Esophagus muscularis mucosa (tissue), 4 donors: ENCODE measurements at places on chromosomes 2 and 18. TPM values are rescaled to one million over a fixed set of nuclear protein-coding genes. Genes with fewer than 3 reads are reported as not detected.

Gene SERPINB11
- not detected for total RNA-seq

Gene ALLC
- not detected for total RNA-seq

Gene ZNF142
- 17.4 TPM for total RNA-seq

Gene FLACC1
- total RNA-seq, result 1.2 TPM

Gene SERPINB10
- total RNA-seq, result not detected

Gene CAPN13
- not detected for total RNA-seq

DNA sequence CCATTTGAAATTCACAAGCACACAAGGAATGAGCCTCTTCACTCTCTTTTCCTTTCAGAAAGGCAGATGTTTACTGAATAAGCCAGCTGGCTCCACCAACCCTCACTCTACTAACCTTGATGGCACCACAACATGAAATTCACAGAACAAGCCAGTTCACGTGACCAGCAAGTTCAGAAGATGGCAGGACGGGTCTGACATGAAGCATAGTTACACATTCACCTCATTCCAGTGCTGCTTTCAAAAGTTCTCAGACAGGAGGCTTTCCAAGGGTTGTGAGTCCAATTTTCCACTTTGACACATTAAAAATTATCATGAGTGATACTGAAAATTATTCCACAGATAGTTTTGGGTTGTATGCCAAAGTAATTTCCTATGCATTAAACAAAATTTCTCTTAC, 74.2 kb upstream of the MBOAT2 start:
- no peak overlapping the region for H3K27ac ChIP-seq
- H3K4me3 ChIP-seq, result no peak overlapping the region

GRCh38 chr2:235151152-235151551, 199.3 kb downstream of the SH3BP4 start:
- no peaks in the 10 kb centered on the region for H3K36me3 ChIP-seq
- H3K4me1 ChIP-seq, result no peaks in the 10 kb centered on the region
- H3K27me3 ChIP-seq, result peaks cover 52% of the 10 kb centered on the region

GRCh38 chr2:240462073-240462706, 26.7 kb downstream of the GPC1 start:
- DNase-seq, result no peak
- H3K27me3 ChIP-seq, result no peaks in the 10 kb centered on the region

DNA sequence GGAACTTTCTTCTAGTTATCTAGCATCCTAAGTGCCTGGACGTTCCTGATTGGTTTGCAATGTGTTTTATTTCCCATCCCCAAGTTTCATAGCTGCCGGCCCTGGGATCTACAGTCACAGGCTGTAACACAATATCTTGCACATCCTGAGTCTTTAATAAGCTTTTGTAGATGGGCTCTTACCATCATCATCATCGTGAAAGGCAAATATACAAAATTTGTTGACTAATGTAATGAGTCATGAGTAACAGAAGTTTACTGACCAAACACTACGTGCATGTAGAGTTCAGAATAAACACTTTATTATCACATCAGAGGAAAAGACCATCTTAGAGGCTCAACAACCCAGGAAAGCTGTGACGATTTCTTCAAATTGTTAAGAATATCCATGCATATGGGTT, 8.1 kb upstream of the TYMS start:
- no peaks in the 10 kb centered on the region for H3K4me1 ChIP-seq
- no peaks in the 10 kb centered on the region for H3K27me3 ChIP-seq
- H3K4me3 ChIP-seq, result no peak overlapping the region
- H3K27ac ChIP-seq, result no peak overlapping the region

GRCh38 chr2:98874186-98874689, 61.8 kb downstream of the CRACDL start:
- no peaks in the 10 kb centered on the region for H3K4me1 ChIP-seq
- no peaks in the 10 kb centered on the region for H3K36me3 ChIP-seq
- no peaks in the 10 kb centered on the region for H3K27me3 ChIP-seq

DNA sequence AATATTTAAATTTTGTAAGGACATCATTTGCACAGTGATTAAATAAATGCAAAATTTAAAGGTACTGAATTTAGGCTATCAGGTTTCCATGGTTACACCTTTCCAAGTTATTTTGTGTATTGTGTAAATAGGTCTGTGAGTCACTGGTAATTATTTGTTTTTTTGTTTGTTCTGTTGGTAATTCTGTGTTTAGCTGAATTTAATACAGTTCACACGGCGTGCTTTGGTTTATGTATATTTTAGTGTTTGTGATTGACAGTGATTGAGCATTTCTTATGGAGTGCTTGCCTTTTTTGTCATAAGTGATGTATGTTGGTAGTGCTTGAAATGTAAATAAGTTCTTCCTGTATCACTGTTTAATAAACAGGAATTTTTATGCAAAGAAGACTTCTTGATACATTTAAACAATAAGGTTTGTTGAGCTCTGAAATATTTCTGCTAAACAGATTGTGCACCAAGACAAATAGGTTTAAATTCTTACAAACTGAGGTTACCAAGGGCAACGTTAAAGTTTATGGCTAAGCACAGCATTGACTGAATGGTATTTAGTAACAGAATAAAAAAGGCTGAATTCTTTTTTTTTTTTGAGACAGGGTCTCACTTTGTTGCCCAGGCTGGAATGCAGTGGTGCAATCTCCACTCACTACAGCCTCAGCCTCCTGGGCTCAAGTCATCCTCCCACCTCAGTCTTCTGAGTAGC, 38.3 kb upstream of the DLX1 start:
- H3K27me3 ChIP-seq, result no peaks in the 10 kb centered on the region
- H3K4me1 ChIP-seq, result no peaks in the 10 kb centered on the region
- no peaks in the 10 kb centered on the region for H3K36me3 ChIP-seq
- no peak for DNase-seq

DNA sequence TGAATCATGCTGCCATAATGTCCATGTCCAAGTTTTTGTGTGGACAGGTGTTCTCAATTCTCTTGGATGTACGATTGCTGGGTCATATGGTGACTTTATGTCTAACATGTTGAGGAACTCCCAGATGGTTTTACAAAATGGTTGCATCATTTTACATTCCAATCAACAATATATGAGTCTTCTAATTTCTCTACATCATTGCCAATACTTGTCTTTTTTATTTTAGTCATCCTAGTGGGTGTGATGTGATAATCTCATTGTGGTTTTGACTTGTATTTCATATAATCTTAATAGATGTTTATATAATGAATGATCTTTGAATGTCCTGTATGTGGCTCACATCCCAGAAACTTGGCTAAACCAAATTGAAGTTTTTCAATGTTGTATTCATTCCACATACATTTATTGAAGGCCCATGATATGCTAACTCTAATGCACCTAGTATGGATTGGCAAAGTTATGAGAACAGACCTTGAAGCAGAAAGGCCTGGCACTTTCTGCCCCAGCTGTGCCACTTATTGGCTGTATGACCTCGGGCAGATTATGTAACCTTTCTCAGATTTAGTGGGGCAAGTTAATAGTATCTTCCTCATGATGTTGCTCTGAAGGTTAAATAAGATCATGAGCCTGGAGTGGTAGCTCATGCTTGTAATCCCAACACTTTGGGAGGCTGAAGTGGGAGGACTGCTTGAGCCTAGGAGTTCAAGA, 205.4 kb downstream of the RAB3GAP1 start:
- DNase-seq, result peak; percentile 80
- H3K27me3 ChIP-seq, result no peaks in the 10 kb centered on the region
- no peak overlapping the region for H3K27ac ChIP-seq
- no peak overlapping the region for H3K4me3 ChIP-seq

DNA sequence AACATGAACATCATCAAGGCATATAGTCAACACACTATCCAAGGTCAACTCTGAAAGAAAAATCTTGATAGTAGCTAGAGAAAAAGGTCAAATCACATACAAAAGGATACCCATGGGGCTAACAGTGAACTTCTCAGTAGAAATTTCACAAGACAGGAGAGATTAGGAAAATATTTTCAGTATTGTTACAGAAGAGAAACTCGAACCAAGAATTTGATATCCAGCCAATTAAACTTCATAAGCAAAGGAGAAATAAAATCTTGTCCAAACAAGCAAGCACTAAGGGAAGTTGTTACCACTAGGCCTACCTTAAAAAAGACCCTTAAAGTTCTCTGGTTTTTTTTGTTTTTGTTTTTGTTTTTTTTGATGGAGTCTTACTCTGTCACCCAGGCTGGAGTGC, 242.5 kb downstream of the EXOC6B start:
- H3K27ac ChIP-seq, result no peak overlapping the region
- DNase-seq, result no peak
- no peaks in the 10 kb centered on the region for H3K36me3 ChIP-seq
- no peaks in the 10 kb centered on the region for H3K4me1 ChIP-seq

- no peaks in the 10 kb centered on the region for H3K36me3 ChIP-seq
- H3K27ac ChIP-seq, result no peak overlapping the region
- no peaks in the 10 kb centered on the region for H3K4me1 ChIP-seq
- no peak overlapping the region for H3K4me3 ChIP-seq
Observed at GRCh38 chr2:96993367-96993766, 7.0 kb upstream of the FAM178B start.

GRCh38 chr2:172305066-172305465, 122.3 kb upstream of the ITGA6 start:
- H3K27ac ChIP-seq, result no peak overlapping the region
- no peaks in the 10 kb centered on the region for H3K36me3 ChIP-seq
- no peak for DNase-seq
- H3K4me1 ChIP-seq, result peaks cover 4% of the 10 kb centered on the region

DNA sequence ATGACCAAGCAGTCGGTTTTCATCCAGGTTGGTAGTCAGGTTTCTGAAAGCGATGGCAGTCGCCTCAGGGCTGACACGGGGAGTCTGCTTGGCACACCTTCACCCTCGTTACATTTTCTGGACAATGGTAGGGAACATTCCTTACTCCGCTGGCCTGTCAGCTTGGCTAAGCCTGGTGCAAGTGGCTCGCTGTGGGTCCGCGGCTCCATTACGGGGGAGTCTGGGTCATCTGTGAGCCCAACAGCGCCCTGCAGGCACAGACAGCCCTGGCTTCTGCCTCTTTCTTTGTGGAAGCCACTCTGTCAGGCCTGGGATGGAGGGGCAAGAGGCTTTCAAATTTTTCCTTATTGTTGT, 95.6 kb downstream of the HDAC4 start:
- H3K27me3 ChIP-seq, result no peaks in the 10 kb centered on the region
- H3K4me3 ChIP-seq, result peak overlapping the region; percentile 19
- H3K36me3 ChIP-seq, result no peaks in the 10 kb centered on the region
- peak overlapping the region; percentile 90 for H3K27ac ChIP-seq
- DNase-seq, result no peak

- no peak for DNase-seq
- no peak overlapping the region for H3K27ac ChIP-seq
- H3K27me3 ChIP-seq, result no peaks in the 10 kb centered on the region
- H3K36me3 ChIP-seq, result no peaks in the 10 kb centered on the region
- H3K4me1 ChIP-seq, result no peaks in the 10 kb centered on the region
Observed at GRCh38 chr2:64393383-64394010, 60.5 kb upstream of the LGALSL start.

DNA sequence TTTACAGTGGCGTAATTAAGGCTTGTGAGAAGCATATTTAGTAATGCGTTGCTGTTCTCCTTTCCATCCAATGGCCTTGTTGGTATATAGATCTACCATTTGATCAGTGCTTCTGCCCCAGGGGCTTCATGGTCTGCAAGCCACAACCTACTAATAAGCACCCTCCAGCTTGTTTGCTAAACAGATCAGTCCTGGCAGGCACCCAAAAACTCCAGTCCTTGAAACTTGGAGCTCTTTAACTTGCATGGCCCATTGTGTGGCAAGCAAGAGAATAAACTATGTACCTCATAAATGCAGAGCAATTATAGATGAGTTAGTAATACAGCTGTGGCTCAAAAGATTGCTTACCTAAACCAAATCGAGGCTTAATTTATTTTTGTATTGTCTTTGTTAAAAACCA, 158.5 kb downstream of the FTCDNL1 start:
- no peak overlapping the region for H3K4me3 ChIP-seq
- H3K4me1 ChIP-seq, result no peaks in the 10 kb centered on the region
- no peaks in the 10 kb centered on the region for H3K27me3 ChIP-seq

- H3K4me3 ChIP-seq, result no peak overlapping the region
- no peak for DNase-seq
- peaks cover 65% of the 10 kb centered on the region for H3K36me3 ChIP-seq
- H3K27ac ChIP-seq, result no peak overlapping the region
Observed at GRCh38 chr2:219073413-219074129, 12.8 kb upstream of the IHH start.

DNA sequence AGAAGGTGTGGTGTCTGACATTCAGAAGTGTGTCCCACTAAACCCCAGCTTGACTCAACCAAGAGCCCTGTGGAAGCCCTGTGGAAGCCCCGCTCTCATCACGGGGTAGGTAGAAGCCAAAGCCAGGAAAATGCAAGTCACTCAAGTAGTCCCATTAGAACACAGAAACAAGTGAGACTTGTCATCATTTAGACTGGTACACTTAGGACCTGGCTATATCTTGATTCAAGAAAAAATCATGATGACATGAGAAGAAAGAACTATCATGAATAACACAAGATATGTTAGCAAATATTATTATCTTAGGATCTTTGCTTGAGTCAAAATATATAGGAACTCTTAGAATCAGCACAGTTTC, 28.2 kb upstream of the SULT1C4 start:
- DNase-seq, result no peak
- H3K36me3 ChIP-seq, result no peaks in the 10 kb centered on the region
- H3K4me3 ChIP-seq, result no peak overlapping the region
- H3K27ac ChIP-seq, result no peak overlapping the region
- H3K27me3 ChIP-seq, result peaks cover 4% of the 10 kb centered on the region

DNA sequence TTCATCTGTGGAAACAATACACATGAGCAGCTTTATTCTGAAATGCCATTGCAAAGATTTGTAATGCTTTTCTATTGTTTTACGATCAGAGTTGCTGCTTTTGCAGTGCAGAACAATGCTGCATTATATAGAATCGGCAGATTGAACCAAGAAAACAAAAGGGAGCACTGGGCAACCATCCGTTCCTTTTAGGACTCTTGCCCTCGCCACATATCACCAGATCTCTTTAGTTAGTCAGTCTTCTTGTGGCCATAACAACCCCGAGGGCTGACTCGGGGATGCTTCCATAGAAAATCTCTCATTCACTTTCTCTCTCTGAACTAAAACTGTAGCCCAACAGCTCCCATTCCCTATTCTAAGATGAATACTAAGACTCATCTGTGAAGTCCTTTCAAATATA, 340.4 kb downstream of the NRXN1 start:
- H3K27ac ChIP-seq, result no peak overlapping the region
- no peak for DNase-seq

GRCh38 chr18:59842947-59843346, 56.8 kb upstream of the PMAIP1 start:
- DNase-seq, result no peak
- no peak overlapping the region for H3K27ac ChIP-seq
- H3K4me1 ChIP-seq, result no peaks in the 10 kb centered on the region
- no peaks in the 10 kb centered on the region for H3K36me3 ChIP-seq

DNA sequence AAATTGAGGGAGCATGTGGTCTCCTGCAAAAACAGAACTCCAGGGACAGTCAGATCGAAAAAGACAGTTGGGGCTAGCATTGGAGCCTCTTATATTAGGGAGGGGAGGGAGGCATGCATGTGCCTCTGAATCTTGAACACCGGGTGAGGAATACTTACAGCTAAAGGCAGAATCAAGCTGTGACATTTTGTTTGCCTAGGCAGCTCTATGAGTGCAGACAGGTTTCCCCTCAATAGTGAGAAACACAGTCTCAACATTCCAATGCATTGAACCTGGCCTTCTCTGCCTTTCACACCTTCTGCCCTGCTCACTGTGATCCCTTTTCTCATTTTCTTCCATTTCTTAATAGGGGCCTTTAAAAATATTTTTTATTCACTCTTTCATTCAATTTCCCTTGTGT, 140.4 kb downstream of the THSD7B start:
- no peak for DNase-seq
- H3K36me3 ChIP-seq, result no peaks in the 10 kb centered on the region
- no peak overlapping the region for H3K27ac ChIP-seq
- H3K4me1 ChIP-seq, result no peaks in the 10 kb centered on the region
- no peaks in the 10 kb centered on the region for H3K27me3 ChIP-seq
